Smooth muscle cell of bladder (primary cell): ENCODE measurements at places on chromosomes 1 and 21. TPM values are rescaled to one million over a fixed set of nuclear protein-coding genes. Genes with fewer than 3 reads are reported as not detected.

Gene DISP1
- 3.1 and 3.8 TPM in 2 replicates for total RNA-seq

Gene KCND3
- total RNA-seq = 0.57 and 0.92 TPM in 2 replicates

Gene SFT2D2
- 23.5 and 31.1 TPM in 2 replicates for total RNA-seq

Gene DRAXIN
- total RNA-seq = not detected in 2 replicates

Gene SPATA21
- total RNA-seq = not detected in 2 replicates

Gene REN
- total RNA-seq = 0.14 and 0.28 TPM in 2 replicates

Gene DIRAS3
- total RNA-seq = 2.5 and 2.8 TPM in 2 replicates

Gene CACNA1S
- not detected in 2 replicates for total RNA-seq

Gene RAB29
- total RNA-seq = 20.5 and 22.4 TPM in 2 replicates

Gene RUNX1
- 17.9 and 31.2 TPM in 2 replicates for total RNA-seq

Gene CCDC27
- not detected in 2 replicates for total RNA-seq

Gene HPCAL4
- not detected in 2 replicates for total RNA-seq

Gene CXADR
- total RNA-seq = 1.1 and 2.0 TPM in 2 replicates

Gene SPATA45
- total RNA-seq = 0.28 TPM in 1 of 2 replicates, not detected in the other

Gene RAB7B
- 6.4 and 7.0 TPM in 2 replicates for total RNA-seq

Gene PROK1
- total RNA-seq = 0.14 TPM in 1 of 2 replicates, not detected in the other
